Fibroblast of the aortic adventitia (primary cell): ENCODE measurements at places on chromosomes 5 and 9. TPM values are rescaled to one million over a fixed set of nuclear protein-coding genes. Genes with fewer than 3 reads are reported as not detected.

Gene SNX2
- total RNA-seq: 89.4 and 184 TPM in 2 replicates

Gene MZB1
- total RNA-seq: 0.18 TPM in 1 of 2 replicates, not detected in the other

Gene PCDHB3
- total RNA-seq: 0.27 and 0.74 TPM in 2 replicates

Gene BTNL8
- not detected in 2 replicates for total RNA-seq
